ENCODE measurements at places on chromosomes 7 and 10.

DNA sequence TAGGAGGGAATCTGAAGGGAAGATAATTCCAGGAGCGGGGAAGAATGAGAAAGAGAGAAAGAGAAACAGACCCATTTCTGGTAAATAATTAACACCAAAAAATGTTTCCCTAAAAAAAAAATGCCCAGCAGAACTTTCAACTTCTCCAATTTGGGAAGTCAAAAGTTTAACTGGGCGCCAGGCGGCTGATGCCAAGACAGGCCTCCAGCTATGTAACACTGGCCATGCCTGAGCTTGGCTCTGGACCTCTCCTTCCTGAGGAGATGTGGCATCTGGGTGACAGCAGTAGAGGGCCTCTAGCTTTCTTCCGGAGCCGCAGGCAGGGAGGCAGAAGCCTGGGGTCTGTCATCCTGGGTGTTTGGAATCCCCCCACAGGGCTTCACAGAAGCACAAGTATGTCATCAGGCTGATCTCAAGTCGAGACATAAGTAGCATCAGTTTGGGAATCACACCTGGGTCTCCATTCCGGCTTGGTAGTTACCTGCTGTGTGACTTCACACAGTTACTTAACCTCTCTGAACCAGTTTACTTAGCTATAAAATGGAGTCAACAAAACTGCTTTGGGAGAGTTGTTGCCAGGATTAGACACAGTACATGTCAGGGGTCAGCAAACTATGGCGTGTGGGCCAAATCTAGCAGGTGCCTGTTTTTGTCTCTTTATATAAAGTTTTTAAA lies 50.5 kb upstream of the TCF7L2 start:
- no peak for DNase-seq

DNA sequence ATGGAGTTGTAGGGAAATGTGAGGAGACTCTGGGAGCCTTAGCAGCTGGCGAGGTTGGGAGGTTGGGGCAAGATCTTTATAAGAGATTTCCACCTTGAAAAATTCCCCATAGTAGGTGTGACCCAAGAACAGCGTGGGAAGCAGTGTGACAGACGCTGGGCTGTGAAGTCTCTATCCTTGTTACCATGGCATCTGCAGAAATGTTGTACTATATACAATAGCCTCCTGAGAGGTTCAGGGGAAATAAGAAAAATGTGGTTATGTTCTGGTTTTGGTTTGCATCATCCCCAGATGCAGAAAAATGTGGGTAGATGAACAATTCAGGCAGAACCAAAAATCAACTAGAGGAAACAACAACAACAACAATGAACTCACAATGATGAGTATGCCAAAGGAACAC lies 498.6 kb downstream of the SH2D4B start:
- DNase-seq, result no peak

GRCh38 chr7:80124526-80125264 lies 9.9 kb upstream of the GNAI1 start:
- DNase-seq, result no peak

GRCh38 chr7:78435355-78435754 lies 636.8 kb downstream of the PHTF2 start:
- no peak for DNase-seq

DNA sequence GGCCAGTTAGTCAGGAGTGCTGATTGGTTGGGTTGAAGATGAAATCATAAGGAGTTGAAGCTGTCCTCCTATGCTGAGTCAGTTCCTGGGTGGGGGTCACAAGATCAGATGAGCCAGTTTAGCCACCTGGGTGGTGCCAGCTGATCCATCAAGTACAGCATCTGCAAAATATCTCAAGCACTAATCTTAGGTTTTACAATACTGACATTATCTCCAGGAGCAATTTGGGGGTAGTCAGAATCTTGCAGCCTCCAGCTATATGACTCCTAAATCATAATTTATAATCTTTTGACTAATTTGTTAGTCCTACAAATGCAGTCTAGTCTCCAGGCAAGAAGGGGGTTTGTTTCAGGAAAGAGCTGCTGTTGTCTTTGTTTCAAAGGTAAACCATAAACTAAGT lies 184.1 kb upstream of the STK17A start:
- no peak for DNase-seq

GRCh38 chr10:49678827-49679479 lies 498 bp upstream of the C10orf53 start:
- no peak for DNase-seq

Data from stimulated activated CD4-positive, alpha-beta T cell treated with anti-CD3 and anti-CD28 coated beads, Interleukin-2, amount 100 ng/mL, for 48 hours (primary cell).